ENCODE measurements at places on chromosomes 4 and X. TPM values are rescaled to one million over a fixed set of nuclear protein-coding genes. Genes with fewer than 3 reads are reported as not detected.

The PCSK1N gene
- total RNA-seq, result 2.3 TPM

The TLR1 gene
- 17.0 TPM for total RNA-seq

The HPGDS gene
- total RNA-seq, result 3.9 TPM

The PDZD4 gene
- 2.4 TPM for total RNA-seq

The LONRF3 gene
- 32.1 TPM for total RNA-seq

The PWWP3B gene
- 32.3 TPM for total RNA-seq

The SUPT20HL1 gene
- total RNA-seq, result not detected

The USP26 gene
- not detected for total RNA-seq

The SSX4 gene
- not detected for total RNA-seq

The AREG gene
- total RNA-seq, result 31.2 TPM

The UGT8 gene
- not detected for total RNA-seq

The NAP1L2 gene
- total RNA-seq, result 4.7 TPM

The GAGE2A gene
- not detected for total RNA-seq

The PRR27 gene
- total RNA-seq, result not detected

The UNC5C gene
- total RNA-seq, result 4.6 TPM

The MAGEC2 gene
- not detected for total RNA-seq

The NUDT9 gene
- total RNA-seq, result 27.5 TPM

The CYP4V2 gene
- 36.0 TPM for total RNA-seq

The TLL1 gene
- 3.2 TPM for total RNA-seq

The REST gene
- total RNA-seq, result 20.7 TPM

The CTSO gene
- total RNA-seq, result 17.3 TPM

The HSFX2 gene
- not detected for total RNA-seq

The SERTM2 gene
- not detected for total RNA-seq

The C1QTNF7 gene
- 5.2 TPM for total RNA-seq

The SSX2 gene
- total RNA-seq, result not detected

The TLR2 gene
- total RNA-seq, result 55.4 TPM

The NXF2 gene
- total RNA-seq, result not detected

The EDA gene
- total RNA-seq, result 6.3 TPM

Data from omental fat pad (tissue), 4 donors.